Omental fat pad (tissue), 4 donors: ENCODE measurements at places on chromosomes 1 and 21. TPM values are rescaled to one million over a fixed set of nuclear protein-coding genes. Genes with fewer than 3 reads are reported as not detected.

The SRSF11 gene
- 184 TPM for total RNA-seq

DNA sequence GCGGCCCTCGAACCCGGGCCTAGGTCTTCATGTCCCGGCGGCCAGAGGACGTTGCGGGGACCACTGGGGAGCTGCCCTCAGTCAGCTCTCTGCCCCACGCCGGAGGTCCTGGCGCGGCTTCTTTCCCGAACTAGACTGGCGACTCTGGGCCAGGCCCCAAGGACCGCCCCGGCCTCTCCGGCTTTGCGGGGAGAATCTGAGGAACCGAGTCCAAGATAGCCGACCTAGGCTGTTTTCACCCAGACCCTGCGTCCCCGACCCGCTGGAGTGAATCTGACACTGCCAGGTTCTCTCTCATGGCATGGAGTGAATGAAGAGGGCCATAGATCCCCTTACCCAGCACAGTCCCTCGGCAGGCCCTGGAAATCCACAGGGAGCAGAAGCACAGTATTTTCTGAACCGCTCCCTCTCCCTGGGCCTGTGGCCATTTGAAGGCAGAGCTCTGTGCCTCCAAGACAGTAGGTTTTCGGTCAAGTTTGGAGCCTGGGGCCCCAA lies 9.9 kb upstream of the BARHL2 start:
- no peak for DNase-seq

GRCh38 chr1:204418174-204419063 lies 6.8 kb upstream of the PPP1R15B start:
- no peak for DNase-seq

- no peak for DNase-seq
Measured at GRCh38 chr1:168676029-168676812, 52.8 kb downstream of the DPT start.

GRCh38 chr1:155537193-155537592 lies 25.4 kb downstream of the ASH1L start:
- DNase-seq, result no peak

DNA sequence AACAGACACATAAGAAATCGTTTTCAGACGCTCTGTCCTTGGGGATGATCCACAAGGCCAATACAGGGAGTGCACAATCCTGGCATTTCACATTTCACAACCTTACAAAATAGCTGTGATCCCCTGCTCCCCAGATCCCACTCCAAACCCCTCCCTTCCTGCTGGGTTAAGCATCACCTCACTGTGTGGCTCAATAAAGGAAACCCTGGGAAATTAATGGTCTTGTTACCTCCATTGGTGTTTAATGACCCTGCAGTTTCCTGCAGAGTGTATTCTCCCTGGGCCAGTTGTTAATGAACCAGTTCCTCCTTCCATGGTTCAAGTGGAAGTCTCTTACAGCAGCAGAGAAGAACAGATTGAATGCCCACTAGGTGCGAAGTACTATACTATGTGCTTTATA lies 334.7 kb downstream of the OMA1 start:
- DNase-seq, result no peak

The TMEM269 gene
- 0.46 TPM for total RNA-seq

GRCh38 chr1:112267929-112268328 lies 128.1 kb upstream of the CTTNBP2NL start:
- DNase-seq, result no peak

DNA sequence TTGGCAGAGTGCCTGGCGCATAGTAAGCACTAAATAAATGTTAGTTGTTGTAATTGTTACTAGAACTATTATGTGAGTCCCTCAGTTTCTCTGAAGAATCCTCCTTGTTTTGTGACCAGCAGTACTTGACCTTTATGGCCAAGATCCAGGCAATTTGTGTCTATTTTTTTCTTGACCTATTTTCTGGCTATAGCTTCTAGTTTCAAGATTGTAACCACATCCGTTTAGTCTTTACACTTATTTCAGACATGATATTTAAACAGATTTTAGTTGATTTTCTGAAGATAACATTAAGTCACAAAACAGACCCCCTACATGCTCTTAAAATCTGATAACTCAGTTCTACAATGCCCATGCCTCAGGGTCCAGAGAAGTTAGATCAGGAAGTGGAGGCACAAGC lies 50.3 kb downstream of the CDC7 start:
- no peak for DNase-seq
